ENCODE measurements at places on chromosomes 3 and 15.

DNA sequence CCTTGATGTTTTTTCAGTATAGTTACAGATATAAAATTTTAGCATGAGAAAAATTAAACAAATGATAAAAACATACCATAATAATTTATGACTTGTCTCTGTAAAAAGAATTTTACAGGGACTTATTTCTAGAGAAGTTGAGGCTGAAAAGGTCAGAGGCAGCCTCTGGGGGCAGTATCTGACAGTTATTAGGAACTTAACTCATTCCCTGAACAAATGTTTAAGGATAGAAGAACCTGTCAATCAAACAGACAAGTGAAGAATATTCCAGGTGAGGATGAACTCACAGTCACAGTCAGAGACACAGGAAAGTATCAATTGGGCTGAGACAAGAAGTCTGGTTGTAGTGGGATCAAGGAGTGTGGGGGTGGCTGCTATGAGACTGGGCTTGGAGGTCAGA, 7.3 kb downstream of the MYLK start:
- DNase-seq: no peak

DNA sequence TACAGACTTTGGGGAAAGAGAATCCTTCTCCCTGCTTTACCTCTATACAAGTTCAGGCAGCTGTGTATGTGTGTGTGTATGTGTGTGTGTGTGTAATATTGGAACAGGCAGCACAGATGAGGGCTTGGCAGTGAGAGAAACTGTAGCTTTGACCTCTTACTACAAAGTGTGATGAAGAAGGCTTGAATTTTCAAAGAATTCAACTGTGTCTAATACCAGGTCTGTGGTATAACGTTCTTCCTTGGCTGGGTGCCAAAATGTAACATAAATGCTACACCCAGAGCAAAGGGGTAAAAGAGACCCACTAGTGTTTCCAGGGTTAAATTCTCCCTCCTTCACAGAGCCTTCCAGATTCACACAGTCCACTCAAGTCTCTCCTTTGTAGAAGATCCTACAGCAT, 51.1 kb downstream of the CHST2 start:
- DNase-seq: no peak

DNA sequence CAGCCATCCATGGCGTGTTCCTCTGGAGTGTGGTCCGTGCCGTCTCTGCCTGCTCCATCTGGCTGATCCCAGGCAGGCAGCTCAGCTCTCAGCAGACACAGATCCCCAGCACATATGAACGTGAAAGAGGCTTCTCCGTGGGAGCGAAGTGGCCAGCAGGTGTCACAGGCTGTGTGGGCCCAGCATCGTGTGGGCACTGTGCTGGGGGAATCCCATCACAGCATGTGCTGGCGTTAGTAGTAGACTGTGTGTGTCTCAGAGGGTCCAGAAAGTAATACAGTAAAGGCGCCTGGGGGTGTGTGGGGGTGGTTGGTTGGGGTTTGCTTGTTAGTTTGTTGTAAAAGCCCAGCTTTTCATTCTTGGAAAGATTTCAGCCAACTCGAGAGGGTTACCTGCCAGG, 147.6 kb downstream of the IGF1R start:
- no peak for DNase-seq

DNA sequence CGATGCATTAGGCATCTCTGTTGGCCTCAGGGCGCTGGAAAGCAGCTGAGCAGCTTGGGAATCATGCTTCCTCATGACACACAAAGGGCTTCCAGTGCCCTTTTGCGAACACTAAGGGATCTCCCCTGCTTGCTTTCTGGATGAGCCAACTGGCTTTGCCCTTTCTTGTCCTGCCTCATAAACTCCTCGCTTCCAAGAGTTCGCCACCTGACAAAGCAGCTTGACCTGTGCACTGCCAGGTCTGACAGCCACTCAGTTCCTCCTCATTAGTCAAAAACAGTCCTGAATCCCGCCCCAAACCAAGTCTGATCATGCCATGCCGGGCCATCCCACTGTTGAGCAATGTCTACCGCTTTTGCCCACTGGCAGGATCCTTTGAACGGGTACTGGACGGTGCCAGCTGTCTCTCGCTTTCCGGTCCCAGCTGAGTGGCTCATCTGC, 265.4 kb upstream of the LYSMD4 start:
- DNase-seq: no peak

DNA sequence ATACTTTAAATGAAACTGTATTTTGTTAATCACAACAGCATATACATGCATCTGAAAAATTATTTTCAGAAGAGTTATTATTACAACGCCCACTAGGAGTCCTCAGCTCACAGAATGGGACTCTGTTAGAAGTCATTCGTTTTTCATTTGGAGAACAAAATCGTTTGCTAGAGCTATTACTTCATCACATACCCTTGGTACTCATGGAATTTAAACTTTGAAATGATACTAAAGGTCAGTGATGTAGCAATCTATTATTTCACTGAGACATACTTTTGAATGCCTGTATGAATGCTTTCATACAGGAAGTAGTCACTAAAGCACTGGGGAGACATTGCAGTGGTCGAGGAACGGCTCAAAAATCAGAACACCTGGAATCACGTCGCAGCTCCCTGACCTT, 198.1 kb downstream of the MBNL1 start:
- DNase-seq: no peak
